HT-29 (cell line): ENCODE measurements at places on chromosomes 7 and 10.

GRCh38 chr7:98872328-98872924 is 2.6 kb upstream of the TMEM130 start:
- DNase-seq = peak; percentile 62

- no peak for DNase-seq
Observed at GRCh38 chr10:118308664-118309063, 33.5 kb downstream of the FAM204A start.

DNA sequence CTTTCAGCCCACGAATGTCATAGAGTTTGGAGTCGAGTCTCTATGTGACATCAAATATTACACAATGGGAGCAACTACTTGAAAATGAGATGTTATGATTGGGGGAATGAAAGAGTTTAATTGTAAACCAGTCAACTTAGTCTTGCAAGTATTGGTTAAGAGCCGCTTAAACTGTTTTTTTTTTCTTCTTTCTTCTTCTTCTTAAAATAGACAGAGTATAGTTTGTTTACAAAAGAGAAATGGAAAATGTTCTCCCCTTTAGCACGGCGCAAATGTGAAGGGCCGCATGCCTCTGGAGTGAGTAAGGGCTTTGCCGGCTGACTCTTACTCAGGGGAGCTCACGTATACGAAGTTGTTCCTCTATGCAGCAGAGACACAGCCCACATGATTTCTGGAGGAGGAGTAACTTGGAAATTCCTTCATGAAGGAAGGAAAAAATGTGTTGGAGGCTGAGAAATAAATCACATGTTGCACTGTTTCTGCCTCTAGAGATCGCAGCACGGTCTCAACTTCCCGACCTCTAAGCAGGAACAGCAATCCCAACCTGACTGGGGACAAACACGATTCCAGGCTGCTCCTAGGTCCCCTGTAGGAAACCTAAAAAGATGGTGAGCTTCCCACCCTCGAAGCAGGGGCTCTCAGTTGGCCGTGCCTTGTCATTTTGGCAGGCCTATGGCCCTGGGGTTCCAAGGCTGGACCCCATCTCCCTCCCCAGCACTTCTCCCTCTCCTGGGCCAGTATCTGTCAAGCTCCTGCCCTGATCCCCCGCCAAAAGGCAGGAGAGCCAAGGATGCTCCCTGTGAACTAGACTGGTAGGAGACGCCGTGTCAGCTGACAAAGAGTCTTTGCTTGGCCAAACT is 44.8 kb downstream of the MYOF start:
- DNase-seq = peak; percentile 93

- peak; percentile 52 for DNase-seq
Observed at GRCh38 chr7:127253281-127254162, 781 bp upstream of the GRM8 start.

GRCh38 chr10:677038-677437 is 12.4 kb downstream of the DIP2C start:
- DNase-seq = no peak

- DNase-seq = no peak
Observed at GRCh38 chr7:40749877-40750276, 615.1 kb downstream of the SUGCT start.

DNA sequence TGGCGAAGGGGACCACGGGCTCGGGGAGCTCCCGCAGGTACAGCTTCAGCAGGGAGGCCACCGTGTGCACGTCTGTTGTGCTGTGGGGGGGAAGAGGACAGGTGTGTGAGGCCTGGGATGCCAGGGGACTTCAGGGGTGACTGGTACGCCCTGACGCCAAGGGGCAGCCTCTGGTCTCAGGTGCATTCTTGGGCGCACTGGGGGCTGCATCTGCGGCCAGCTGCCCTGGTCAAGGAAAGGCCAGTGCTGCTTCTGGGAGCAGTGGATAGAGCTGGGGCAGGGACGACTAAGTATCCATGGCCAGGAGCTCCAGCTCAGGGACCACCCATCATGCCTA is 148.5 kb downstream of the MAPK8 start:
- DNase-seq = no peak

- no peak for DNase-seq
Observed at GRCh38 chr7:132687981-132688383, 111.7 kb upstream of the PLXNA4 start.

GRCh38 chr10:12602521-12602920 is 253.2 kb downstream of the CAMK1D start:
- no peak for DNase-seq
